ENCODE measurements at places on chromosomes 2 and 18.

DNA sequence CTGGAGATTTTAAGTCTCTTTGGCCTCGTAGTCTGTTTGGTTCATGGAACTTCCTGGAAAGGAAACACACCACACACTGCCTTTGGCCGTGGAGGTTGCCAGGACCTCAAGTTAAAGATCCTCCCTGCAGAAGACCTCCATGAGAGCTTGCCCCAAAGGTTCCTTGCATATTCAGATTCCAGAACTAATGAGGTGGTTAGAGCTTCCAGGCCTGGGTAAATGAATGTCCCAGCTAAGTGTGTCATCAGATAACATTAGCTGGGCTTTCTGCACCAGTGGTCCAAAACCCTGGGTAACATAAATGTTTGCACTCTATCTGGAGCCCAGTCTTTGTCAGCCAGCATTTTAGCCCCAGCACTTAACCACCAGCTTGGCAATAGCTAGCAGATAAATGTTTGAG, 122.1 kb upstream of the EML6 start:
- DNase-seq, result no peak

DNA sequence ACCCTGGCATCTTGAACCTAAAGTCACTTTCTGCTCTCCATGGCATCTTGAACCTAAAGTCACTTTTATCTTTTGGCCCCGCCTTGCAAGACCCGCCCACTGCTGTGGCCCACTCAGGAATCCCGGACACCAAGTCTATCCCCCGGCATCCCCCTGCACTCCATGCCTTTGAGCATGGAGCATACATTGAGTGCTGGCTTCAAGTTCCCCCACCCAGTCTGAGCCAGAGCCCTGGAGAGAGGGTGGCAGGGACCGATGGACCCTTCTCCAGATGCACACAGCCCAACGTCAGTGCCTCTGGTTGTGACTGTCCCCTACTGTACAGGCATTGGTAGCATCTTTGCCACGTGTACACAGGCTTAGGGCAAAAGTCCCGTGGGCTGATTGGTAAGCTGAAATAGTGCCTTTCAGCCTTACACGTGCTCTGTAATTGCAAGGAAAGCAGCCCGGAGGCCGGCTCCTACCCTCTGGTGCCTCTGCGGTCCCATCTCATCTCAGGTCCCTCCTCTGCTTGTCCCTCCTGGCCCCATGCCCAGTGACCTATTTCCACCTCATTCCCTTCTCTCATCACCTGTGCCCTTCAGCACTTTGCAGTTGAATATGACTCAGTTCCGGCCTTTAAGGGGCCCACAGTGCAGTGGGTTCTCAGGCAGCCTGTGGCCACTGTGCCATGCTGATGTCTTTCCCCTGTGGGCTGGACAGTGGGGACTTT, 154.0 kb downstream of the INHBB start:
- no peak for DNase-seq

- no peak for DNase-seq
These were observed 444.9 kb upstream of the MAP2 start for GRCh38 chr2:208978946-208979345.

- no peak for DNase-seq
These were observed 405 bp downstream of the PPP3R1 start for GRCh38 chr2:68251855-68252399.

GRCh38 chr2:137185378-137186078, 420.2 kb downstream of the THSD7B start:
- DNase-seq, result no peak

DNA sequence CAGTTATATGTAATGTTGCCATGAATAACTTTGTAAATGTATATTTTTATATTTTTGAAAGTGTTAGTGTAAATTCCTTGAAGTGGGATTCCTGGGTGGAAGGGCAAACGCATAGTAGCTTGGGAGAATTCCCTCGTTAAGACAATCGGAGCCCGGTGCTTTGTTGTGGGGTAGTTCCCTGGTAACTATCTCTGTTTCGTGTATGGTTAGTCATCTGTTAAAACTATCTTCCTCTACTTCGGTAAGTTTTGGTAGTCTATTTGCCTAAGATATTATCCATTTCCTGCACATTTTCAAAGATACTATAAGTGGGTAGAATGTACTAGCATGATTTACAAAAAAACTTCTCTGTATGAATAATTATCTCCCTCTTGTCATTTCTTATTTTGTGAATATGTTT, 113.8 kb upstream of the NRXN1 start:
- DNase-seq, result no peak

- DNase-seq, result no peak
These were observed 22.4 kb upstream of the PTPRM start for GRCh38 chr18:7544686-7545085.

- DNase-seq, result no peak
These were observed 280.2 kb downstream of the SP3 start for GRCh38 chr2:173684896-173685459.

DNA sequence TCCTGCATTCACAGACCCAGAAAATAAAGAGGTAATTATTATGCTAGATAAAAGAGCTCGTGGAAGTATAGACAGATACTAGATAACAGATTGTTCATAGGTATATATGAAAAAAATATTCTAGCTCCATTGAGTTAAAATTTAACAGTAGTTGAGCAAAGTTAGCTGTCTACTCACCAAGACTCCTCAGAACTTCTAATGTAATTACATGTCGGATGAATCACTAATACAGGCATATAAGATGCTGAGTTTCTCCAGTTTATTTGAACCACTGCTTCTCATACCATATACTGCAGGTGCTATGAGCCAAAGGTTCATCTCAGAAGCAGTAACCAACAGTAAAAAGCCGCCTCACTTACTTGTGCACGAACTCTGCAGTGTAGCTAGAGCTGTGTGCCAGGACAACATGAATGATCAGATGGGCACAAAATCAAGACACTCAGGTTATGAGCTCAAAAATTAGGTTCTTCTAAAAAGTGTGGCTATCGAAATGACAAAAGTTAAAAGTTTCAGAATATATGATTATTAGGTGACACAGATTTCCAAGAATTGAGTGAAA, 373.4 kb downstream of the NCKAP5 start:
- DNase-seq, result no peak

DNA sequence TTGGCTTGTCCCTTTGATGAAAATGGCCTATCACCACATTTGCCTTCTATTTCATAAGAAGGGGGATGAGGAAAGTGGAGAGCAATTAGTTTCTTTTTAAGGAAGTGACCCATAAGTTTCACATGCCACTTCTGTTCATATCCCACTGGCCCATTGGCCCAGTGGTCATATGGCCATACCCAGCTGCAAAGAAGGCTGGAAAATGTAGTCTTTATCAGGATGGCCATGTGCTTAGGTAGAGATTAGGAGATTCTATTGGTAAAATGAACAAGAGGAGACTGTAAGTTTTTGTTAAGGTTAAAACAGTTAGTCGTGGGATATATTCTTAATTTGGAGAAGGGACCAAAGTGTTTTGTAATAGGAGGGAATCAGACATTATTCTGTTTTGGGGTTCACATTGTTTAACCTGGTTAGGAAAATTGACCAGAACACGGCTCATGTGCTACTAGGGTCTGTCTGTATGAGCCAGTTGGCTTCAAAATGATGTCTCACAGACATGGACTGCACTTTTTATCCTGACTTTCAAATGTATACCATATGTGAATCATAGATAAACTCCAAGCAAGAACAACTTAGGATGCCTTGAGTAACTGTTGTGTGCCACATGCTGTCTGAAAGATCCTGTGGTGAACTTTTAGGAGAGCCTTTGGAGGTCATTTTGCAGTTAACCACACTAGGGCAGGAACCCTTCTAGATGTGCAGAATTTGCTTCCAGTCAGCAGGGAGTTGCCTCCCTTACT, 17.3 kb downstream of the PLCL1 start:
- no peak for DNase-seq

- DNase-seq, result peak; percentile 14
These were observed 458.6 kb downstream of the FBXO15 start for GRCh38 chr18:73688851-73689711.

DNA sequence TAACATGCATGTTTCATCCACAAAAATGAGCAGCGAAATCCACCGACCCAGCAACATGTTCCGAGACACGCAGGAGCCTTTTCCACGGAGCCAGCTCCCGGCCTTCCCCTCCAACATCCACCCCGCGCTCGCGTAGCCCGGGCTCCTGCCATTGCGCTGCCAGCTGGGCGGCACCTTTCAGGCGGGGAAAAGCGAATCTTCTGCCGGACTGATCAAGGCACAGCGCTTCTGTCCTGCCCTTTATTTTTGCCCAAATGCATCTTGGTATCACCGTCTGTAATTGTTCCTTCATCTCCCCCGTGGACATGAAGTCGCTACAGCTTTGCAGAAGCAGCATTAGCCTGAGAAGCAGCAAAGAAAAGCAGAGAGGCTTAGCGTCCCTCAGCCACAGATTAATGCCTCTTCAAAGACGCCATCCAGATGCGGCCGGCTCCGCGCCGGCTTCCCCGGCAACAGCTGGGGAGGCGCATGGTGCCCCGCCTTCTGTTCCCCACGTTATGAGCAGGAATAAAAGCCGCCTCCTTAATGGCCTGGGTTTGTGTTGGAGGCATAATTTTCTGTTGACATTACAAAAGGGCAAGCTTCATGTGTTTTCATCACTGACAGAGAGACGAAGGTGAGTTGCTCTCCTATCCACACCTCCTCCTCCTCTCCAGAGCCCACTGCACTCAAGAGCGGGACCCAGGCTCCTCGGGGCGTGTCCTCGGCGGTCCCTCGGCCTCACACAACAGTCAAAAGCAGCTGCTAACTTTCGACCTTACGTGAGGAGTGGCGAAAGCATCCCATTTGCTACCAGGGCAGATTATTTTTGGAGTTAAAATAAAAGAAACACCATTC, 122.1 kb upstream of the SALL3 start:
- peak; percentile 39 for DNase-seq

GRCh38 chr18:23861805-23862470, 152.6 kb upstream of the TTC39C start:
- no peak for DNase-seq

GRCh38 chr2:195307751-195308150, 349.3 kb upstream of the SLC39A10 start:
- peak; percentile 12 for DNase-seq

GRCh38 chr2:23926290-23926749, 603 bp downstream of the ATAD2B start:
- DNase-seq, result peak; percentile 26

- no peak for DNase-seq
These were observed 503 bp downstream of the ANXA4 start for GRCh38 chr2:69742322-69742952.

DNA sequence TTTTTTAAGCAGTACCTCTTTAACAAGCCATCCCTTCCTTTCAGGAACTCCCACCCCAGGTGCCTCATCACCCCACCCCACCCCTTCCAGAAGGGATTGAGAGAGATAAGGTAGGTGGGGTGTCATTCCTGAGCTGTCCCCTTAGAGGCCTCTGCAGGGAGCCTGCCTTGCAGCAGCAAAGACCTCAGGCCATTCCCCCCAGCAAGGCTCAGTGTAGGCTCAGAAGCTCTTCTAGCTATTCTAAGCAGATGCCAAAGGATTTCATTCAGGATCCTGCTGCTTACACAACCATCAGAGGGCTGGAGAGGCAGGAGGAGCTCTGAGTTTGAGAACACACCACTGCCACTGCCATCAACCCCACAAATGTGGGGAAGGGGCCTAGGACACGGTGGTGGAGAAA, 5.8 kb upstream of the FIGLA start:
- no peak for DNase-seq

DNA sequence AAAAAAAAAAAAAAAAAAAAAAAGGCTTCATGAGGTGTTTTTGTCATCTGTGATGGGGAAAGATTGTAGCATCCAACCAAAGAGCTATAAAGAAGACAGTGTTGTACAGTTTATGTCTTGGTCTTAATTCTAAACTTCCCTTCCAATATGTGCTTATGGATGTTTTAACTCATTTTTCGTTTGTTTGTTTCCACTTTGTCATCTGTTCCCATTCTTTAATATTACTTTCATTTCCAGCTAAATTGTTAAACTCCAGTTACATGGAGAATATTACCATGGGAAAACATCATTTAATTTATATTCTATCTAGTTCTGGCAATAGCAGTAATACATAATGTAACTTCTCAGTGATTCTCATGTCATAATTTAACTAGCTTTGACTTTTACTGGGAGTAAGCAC, 344.1 kb upstream of the NRP2 start:
- no peak for DNase-seq

GRCh38 chr2:20099780-20100179, 48.4 kb upstream of the LAPTM4A start:
- no peak for DNase-seq

GRCh38 chr18:59963229-59963628, 63.4 kb downstream of the PMAIP1 start:
- no peak for DNase-seq

DNA sequence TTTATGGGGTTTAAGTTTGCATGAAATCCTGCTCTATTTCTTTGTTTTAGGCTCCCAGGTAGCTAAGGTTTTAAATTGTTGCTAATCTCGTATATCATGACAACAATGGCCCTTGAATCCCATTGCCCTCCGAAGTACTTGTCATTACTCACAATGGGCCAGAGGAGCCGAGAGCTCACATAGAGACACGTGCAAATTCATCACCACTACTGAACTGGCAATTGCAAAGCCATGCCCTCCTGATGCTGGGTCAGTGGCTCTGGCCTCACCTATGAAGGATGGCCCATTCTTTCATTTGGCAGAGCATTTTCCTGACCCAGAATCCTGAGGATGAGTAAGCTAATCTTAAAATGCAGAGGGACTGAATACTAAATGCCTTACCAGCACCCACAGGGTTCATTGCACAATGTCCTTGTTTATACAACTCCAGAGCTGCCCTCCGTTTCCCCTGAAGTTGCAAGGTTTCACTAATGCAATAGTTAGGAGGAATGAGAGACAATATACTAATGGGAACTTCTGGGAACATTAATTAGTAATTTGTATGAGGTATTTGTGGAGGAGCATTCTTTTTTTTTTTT, 71.6 kb upstream of the GAREM1 start:
- no peak for DNase-seq

DNA sequence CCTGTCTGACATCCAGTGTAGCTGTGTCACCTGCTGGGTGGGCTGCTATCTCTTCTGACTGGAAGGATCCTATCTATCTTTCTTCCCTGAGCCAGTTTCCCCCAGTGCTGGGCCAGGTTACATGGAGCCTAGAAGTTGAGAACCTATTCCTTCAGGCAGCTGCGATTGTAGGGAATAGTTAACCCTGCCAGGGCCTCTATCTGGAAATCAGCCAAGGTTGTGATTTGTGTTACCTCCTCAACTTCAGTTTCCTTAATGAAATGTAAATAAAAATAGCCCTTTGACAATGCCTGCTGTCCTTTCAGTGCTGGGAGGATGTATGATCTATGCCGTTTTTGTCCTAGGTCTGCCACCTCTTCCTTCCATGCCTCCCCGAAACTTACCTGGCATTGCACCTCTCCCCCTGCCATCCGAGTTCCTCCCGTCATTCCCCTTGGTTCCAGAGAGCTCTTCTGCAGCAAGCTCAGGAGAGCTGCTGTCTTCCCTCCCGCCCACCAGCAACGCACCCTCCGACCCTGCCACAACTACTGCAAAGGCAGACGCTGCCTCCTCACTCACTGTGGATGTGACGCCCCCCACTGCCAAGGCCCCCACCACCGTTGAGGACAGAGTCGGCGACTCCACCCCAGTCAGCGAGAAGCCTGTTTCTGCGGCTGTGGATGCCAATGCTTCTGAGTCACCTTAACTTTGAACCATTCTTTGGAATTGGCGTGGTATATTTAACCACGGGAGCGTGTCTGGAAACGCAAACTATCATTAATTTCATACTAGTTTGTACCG, 36.6 kb downstream of the GORASP2 start:
- DNase-seq, result no peak

GRCh38 chr2:56656826-56657225, 473.0 kb downstream of the CCDC85A start:
- no peak for DNase-seq

- no peak for DNase-seq
These were observed 999.8 kb upstream of the GYPC start for GRCh38 chr2:125656190-125656589.

- DNase-seq, result no peak
These were observed 130.6 kb downstream of the USP34 start for GRCh38 chr2:61340242-61340641.

- DNase-seq, result no peak
These were observed 86.5 kb upstream of the SEC11C start for GRCh38 chr18:59052965-59053820.
